NCI-H526 treated with DMSO at 0.1 percent for 48 hours (cell line): ENCODE measurements at places on chromosomes 7 and 10.

- no peak for DNase-seq
Measured at GRCh38 chr7:125559921-125560320, 630.3 kb upstream of the POT1 start.

DNA sequence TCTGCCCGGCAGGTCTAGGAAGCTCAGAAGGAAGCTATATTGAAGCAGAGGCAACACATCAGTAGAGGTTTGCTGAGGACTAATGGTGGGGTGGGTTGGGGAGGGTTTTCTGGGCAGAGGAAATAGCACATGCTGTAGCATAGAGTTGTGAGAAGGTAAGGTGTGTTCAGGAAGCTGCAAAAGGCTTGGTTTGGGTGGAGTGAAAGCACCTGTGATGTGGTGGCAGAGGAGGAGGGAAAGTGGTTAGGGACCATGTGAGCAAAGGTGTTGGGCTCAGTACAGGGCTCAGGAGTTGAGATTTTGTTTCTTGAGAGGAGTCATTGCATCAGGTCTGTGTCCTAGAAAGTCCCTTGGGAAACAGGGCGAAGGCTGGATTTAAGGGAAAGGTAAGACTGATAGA, 294.6 kb downstream of the SORCS3 start:
- no peak for DNase-seq

DNA sequence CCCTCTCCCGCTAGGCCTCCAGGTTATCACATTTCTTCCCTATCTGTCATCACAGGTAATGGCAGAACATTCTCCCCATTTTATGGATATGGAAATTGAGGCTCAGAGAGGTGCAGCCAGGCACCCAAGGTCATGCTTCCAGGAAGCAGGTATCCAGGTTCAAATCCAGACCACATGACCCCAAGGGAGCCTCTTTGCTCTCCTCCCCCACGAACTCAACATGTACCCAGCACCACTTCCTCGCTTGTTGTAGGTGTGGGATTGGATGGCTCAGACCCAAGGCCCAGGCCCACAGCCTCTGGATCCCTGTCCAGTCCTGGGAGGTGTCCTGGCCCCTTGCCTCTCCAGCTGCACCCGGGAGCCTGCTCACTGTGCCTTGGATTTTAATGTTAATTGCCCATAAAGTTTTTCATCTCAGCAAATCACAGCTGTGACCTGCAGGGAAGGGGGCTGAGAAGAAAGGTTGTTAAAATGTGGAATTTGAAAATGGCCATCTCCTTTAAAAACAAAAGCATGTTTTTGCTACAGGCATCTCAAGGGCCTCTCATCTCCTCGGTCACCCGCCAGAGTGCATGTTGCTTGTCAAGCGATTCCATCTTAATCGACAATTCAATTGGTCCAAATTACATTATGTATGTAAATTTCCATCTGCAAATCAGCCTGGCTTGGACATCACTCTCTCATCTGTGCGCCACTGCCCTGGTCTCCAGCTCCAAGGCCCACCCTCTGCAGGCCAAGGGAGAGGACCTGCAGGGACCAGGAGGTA, 205.4 kb upstream of the ZMIZ1 start:
- DNase-seq = no peak

GRCh38 chr10:61140765-61141392, 196.9 kb upstream of the RHOBTB1 start:
- peak; percentile 41 for DNase-seq

- no peak for DNase-seq
Measured at GRCh38 chr7:91135703-91136430, 128.4 kb upstream of the FZD1 start.

DNA sequence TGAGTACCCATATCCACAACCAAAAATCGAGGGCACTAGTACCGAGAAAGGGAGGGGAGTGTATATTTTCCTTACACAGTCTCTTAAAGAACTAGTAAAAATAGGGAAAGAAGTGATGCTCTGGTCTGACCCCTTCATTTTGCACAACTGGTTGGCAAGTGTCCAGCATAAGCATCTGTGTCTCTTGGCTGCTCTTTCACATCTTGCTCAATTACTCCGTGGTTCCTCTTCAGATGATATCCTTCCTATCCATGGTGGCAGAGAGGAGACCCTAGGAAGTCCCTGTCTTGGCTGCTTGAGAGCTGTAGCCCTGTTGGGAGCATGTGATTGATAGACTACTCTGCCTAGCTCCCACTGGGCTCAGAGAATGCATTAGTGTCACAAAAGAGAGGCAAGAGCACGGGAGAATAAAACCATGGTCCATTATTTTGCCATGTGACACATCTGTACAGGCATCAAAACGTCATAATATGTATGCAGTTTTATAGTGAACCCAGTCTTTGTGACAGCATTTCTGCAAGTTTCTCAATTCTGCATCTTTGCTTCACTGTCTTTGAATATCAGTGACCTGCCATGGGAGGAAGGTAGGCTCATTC, 111.8 kb upstream of the ANKRD1 start:
- no peak for DNase-seq

- no peak for DNase-seq
Measured at GRCh38 chr10:121284936-121285335, 313.3 kb downstream of the FGFR2 start.

DNA sequence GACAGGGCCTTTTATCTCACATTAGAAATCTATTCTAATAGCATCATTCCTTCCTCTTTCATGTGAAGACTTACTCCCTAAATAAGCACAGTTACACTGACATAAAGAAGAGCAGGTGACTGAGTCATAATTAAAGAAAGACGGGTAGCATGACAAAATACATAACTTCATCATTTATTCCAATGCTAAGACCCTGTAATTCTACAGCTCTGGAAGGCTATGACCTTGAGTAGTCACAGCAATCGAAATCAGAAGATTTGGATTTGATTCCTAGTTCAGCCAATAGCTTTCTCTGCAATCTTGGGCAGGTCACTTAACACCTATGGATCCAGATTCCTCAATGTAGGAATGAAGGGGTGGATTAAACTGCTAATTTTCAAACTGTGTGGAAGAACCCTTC, 42.7 kb downstream of the KDM7A start:
- no peak for DNase-seq

DNA sequence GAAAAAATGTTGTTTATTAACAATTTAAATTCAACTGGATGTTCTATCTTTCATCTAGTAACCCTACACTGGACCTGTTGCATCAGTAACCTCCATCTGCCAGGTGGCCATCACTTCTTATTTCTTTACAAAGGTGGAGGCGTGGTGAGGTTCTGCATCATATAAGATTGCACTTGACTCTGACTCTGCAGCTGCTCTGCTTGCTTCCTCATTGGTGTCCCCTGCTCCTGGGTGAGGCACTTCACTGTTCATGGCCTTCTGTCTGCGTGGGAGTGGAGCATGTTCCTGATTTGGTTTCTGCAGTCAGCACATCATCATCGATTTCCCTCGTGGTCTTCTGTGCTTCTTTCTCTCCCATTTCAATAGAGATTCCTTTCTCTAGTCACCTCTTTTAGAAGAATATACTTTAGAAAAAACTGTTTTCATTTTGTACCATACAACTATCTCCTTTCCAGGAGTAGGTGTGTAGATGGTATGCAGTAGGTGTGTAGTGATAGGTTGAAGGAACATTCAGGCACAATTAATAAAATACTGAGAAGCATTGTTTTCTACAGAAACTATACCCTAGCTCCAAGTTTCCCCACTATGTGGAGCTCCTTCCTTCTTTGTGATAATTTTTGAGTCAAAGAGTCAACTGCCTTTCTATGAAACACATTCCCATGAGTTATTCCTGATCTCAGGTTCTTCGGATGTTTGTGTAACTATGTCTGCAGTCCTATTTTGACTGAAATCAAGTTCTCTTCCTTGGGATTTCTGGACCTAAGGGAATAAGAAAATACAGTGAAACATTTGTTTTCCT, 231.7 kb upstream of the CNTNAP2 start:
- no peak for DNase-seq

GRCh38 chr10:4512671-4513240, 313.3 kb upstream of the AKR1E2 start:
- DNase-seq = no peak

DNA sequence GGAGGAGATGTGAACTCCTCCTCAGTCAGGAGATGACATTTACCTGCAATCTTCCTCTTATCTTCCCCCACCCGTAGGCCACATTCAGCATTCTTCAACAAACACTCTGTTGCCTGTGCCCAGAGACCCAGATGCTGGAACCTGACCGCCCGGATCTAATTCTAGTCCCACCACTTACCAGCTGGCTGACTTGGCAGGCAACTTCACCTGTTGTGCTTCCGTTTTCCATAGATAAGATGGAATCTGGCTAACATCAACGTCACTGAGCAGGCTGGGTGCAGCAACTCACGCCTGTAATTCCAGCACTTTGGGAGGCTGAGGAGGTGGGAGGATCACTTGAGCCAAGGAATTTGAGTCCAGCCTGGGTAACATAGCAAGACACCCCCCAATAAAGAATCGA, 21.3 kb upstream of the FXYD4 start:
- no peak for DNase-seq

GRCh38 chr7:103719070-103719469, 270.4 kb downstream of the RELN start:
- no peak for DNase-seq

GRCh38 chr10:61438141-61438988, 14.8 kb downstream of the TMEM26 start:
- DNase-seq = no peak

- DNase-seq = no peak
Measured at GRCh38 chr7:116565981-116566380, 41.1 kb downstream of the CAV1 start.

- no peak for DNase-seq
Measured at GRCh38 chr10:100976906-100977305, 7.6 kb downstream of the SEMA4G start.

GRCh38 chr7:81170291-81170690, 251.4 kb upstream of the SEMA3C start:
- DNase-seq = no peak

- no peak for DNase-seq
Measured at GRCh38 chr10:111323389-111323966, 246.6 kb downstream of the ADRA2A start.

DNA sequence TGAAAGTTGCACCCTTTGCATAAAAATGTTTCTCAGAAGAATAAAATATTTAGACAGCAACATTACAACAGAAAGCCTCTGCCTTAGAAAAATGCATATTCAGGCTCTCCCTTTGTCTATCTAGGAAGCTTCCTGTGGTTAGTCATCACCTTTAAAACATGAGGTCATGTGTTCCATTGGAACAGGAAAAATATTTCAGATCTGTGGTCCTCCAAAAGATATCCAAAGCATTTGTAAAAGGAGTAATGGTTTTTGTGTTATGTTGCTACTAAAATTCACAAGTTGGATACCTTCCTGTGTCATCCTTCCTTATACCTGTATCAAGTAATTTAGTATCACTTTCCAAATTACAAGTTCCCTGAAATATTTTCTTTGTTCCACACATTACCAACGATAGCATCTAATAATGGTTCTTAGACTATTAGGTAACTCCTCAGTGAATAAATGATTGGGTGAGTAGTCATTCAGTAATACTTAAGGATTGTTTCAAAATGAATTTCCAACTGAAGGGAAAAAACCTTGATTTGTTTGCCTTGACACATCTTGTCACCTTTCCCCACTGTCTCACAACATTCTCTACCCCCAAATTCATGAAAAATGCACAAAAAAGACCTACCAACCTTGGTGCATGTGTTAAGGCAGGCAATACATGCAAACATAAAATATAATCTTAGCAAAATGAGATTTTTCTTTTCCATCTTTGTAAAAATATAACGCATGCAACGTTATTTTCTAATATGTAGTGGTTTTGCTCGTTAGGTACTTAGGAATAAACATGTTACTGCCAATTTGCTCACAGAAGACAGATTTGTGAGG, 19.7 kb upstream of the RHOBTB1 start:
- DNase-seq = no peak

DNA sequence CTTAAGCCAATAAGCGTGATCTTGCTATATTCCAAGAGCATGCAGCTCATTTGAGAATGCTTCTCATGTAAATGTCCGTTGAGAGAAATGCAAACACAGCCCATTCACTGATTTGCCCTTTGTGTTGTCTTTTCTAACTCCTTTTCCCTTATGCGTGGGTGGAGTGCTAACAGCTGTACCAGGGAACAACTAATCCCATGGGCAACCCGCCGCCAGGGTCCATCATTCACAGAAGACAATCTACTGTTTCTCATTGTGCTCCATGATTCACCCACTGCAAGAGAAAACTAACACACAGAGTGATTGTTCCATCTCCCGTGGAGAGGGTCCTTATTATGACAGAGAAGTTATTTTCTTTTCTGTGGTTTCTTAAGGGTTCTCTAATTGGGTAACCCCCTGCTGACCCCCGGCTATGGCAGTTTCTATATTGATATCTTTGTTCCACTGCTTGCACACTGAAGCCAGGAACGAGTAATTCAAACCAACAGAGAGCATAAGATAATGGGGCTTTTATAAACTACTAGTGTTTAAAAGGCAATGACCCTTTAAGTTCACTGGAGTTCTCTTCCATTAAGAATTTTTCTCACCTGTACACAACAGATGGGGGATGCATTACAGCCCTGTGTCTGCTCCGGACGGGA, 298.7 kb downstream of the BAMBI start:
- no peak for DNase-seq

DNA sequence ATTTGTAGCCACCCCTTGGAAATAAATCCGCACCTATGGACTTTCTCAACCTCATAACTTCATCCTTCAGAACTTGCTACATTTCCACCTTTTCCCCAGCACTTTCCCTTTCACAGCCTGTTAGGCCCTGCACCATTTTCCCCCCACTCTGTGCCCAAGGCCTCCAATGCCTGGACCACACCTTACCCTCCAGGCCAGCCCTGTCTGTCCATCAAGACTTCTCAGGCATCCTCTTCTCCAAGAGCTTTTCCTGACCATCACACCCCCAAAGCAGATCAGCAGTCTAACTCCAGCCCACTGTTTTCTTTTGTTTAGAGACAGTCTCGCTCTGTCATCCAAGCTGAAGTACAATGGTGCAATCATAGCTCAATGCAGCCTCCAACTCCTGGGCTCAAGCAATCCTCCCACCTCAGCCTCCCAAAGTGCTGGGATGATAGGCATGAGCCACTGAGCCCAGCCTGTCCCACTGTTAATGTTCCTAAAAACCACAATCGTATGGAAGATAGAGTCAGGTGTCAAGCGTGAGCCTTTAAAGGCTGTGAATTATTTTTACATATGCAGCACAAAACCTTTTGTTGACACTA, 116.8 kb downstream of the PARD3 start:
- DNase-seq = no peak

GRCh38 chr7:135349746-135350145, 116.1 kb downstream of the STRA8 start:
- DNase-seq = no peak

DNA sequence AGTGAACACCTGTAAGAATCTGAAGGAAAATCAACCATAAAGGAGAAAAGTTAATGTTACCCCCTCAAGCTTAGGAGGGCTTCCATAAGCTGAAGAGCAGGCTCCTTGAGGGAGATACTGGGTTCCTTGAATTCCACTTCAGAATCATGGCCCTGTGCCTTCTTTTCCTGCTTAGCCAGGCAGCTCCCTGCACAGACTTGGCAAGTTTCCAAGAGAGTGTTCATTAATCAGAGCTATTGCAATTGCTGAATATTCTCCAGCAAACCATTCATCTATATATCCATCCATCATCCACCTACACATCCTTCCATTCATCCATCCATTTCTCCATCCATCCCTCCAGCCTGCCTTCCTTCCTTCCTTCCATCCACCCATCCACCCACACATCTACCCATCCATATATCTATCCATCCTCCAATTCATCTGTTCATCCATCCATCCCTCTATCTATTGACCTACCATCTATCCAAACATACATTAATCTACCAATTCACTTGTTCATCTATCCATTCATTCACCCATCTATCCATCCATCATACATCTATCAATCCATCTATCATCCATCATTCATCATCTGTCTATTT, 574.4 kb downstream of the PTPRN2 start:
- no peak for DNase-seq

GRCh38 chr7:77450613-77451012, 34.5 kb upstream of the GSAP start:
- no peak for DNase-seq
